AG04450 (cell line): ENCODE measurements at places on chromosomes 16 and 17.

DNA sequence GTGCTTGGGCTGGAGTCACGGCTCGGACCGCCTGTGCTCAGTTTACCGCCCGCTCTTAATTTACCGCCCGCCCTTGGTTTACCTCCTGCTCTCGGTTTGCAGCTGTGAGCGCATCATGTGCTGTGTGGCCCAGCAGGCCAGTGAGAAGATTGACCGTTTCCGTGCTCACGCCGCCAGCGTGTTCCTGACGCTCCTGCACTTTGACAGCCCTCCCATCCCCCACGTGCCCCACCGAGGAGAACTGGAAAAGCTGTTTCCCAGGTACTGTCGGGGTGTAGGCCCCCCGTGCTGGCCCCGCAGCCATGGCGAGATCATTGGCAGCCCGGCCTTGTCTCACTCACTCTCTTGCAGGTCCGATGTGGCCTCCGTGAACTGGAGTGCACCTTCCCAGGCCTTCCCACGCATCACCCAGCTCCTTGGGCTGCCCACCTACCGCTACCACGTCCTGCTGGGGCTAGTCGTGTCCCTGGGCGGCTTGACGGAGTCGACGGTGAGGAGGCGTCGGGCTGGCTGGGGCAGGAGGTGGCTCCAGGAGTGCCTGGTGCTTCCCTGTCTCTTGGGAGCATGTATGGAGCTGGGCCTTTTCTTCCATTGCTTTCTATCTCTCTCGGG, 89.3 kb upstream of the ZNF750 start:
- no peak for DNase-seq

GRCh38 chr16:7820816-7821215, 488.2 kb downstream of the RBFOX1 start:
- no peak for DNase-seq

- no peak for DNase-seq
Observed at GRCh38 chr17:13503526-13503925, 98.2 kb downstream of the HS3ST3A1 start.

DNA sequence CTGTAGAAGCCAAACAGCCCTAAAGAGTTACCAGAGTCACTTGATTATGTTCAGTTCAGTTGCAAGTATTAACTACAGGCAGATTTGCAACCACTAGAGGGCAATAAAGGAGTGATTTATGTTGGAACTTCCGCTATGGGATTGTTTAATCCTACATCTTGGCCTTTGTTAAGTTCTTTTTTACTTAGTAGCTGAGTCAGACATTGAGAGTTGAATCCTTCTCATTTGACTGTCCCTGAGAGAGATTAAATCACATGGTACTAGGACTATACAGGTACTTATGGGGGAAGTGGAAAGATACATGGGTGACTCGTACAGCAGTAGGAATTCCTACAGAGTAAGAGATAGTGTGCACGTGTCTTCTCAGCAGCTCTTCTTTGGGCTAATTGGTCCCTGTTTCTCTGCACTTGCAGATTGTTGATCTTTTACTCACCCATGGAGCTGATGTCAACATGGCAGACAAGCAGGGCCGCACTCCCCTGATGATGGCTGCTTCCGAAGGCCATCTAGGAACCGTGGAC, 40.3 kb downstream of the CYB561 start:
- DNase-seq: peak; percentile 68

DNA sequence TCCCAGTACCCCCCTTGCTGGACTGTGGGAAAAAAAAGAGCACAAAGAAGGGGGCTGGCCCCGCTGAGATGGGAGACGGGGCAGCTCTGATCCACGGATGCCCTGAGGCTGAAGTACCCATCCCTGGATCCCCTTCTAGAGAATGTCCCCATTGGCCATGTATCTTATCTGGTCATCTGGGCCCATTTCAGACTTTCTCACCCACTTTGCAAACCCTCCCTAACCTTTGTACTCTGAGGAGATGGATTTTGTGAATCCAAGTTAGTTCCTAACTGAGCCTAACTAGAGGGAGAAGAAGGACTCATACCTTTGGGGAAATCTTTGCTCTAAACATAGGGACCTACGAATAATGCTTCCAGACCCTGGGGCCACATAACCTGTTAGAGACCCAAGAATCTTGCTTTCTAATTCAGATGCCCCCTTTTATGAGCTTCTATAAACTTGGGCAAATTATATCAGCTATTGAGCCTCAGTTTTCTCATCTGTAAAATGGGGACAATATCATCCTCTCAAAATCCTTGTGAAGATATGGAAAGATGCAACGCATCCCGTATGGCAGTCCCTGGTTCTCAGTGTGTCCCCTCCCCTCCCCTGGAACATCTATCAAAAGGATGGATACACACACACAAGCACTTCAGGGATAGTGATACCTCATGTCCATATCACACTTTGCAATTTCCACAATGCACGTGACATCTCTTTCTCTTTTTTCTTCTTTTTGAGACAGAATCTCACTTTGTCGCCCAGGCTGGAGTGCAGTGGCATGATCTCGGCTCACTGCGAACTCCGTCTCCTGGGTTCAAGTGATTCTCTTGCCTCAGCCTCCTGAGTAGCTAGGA, 16.8 kb upstream of the FZD2 start:
- no peak for DNase-seq

GRCh38 chr16:87790292-87791100, 24.7 kb upstream of the KLHDC4 start:
- DNase-seq: no peak
